ENCODE measurements at places on chromosomes 2 and 18.

- no peak for DNase-seq
Observed at GRCh38 chr2:5060956-5061355, 631.2 kb upstream of the SOX11 start.

GRCh38 chr18:56831988-56832387, 180.8 kb downstream of the WDR7 start:
- no peak for DNase-seq

- no peak for DNase-seq
Observed at GRCh38 chr18:12442946-12443345, 35.2 kb downstream of the PRELID3A start.

DNA sequence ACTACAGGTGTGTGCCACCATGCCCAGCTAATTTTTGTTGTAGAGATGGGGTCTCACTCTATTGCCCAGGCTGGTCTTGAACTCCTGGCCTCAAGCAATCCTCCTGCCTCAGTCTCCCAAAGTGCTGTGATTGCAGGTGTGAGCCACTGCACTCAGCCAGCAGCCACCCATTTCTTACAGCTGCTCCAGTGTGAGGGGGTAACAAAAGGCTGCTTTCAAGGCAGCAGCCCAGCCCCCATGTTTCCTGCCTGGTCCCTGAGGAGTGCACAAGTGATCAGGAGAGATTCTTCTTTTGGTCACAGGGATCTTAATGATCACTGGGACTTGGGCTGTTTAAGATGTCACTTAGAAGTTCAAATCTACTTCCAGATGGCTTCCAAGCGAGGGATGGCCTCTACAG, 15.2 kb upstream of the CXCR4 start:
- no peak for DNase-seq

DNA sequence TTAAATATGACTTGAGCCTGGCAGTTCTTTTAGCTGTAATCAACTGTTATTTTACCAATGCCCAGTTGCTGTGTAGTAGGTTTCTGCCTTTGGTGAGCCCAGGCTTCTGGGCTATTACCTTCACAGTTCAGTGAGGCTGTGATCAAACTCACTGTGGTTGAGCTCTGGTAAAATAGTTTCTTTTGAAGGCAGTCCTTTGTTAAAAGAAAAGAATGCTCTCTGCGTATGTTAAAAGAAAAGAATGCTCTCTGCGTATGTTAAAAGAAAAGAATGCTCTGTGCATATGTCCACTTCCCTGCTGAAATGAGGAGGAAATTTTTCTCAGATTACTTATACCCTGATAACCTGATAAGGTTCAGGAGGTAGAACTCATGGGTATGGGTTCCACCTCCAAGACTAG, 244.3 kb downstream of the RNF144A start:
- no peak for DNase-seq

DNA sequence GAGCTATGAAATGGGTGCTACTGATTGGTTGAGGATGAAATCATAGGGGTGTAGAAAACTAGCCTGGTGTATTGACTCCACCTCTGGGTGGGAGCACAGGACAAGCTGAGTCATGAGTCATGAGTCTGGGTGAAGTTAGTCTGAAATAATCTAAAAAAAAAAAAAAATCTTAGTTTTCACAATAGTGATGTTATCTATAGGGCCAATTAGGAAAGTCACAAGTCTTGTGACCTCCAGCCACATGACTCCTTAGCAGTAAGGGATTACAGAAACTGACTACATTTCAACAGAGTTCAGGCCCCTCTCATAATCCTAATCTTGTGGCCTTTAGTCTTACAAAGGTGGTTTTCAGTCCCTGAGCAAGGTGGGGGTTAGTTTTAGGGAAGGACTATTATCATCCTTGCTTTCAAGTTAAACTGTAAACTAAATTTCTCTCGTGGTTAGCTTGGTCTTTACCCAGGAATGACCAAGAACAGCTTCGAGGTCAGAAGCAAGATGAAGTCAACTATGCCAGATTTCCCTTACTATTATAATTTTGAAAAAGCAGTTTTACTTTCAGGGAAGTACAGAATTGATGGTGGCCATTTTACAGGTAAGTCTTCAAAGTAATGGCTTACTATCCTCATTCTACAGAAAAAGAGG, 338.0 kb upstream of the GYPC start:
- no peak for DNase-seq

- no peak for DNase-seq
Observed at GRCh38 chr2:28979576-28980366, 1.3 kb upstream of the TOGARAM2 start.

DNA sequence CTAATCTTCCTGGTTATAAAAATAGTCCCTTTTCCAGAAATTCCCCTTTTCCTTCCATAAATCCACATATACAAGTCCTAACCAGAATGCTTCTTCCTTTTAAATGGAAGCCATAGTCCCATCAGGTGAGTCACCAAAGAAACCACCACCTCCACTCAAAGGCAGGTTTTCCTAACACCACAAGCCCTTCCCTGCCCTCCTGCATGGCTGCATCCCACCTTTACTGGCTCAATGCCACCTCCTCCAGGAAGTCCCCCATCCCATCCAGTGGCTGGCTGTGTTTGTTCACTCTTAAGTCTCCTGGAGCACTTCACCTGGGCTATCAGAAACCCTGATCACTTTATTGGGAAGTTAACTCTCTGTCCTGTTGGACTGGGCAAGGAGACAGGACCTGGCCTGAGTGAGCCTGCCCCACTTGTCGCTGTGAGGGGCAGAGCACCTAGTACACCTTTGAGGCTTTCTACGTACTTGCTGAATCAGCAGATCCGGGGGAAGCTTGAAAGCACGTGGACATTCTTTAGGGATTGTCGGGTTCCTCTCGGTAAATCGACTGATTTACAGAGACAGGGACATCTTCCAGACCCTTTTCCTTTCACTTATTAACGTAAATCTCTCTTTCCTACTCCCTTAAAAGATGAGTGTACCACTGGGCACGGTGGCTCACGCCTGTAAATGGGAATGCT, 71.0 kb downstream of the NGEF start:
- no peak for DNase-seq

- DNase-seq: no peak
Observed at GRCh38 chr2:223971-224760, 39.7 kb downstream of the SH3YL1 start.

DNA sequence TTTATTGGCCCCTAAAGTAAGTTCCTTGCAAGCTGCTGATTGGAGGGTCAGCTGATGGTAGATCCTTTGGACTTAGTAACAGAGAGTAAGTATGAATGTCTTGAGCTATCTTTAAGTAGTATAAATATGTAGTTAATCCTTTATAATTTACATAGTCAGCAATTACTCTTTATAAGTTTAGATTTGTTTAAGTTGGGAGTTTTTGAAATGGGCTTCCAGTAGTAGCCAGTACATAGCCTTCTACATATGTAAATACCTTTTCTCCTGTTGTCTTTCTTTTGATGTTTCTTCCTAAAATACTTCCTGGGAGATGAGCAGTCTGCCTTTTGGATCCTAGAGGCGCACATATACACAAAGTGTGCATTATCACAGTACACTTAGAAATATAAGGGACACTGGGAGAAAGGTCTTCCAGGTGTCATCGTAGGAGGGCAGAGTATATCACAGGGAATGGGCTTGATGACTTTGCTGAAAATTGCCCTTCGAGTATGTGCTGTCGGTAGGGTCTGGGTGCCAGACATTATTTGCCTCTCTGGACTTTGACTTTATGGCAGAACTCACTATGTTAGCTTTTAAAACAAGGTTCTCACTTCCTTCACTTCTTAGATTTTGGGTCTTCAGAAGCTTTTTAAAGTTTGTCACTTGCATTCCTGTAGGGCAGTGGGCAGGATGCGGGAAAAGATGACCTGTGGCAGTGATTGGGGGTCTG, 21.6 kb downstream of the TTLL4 start:
- DNase-seq: no peak

DNA sequence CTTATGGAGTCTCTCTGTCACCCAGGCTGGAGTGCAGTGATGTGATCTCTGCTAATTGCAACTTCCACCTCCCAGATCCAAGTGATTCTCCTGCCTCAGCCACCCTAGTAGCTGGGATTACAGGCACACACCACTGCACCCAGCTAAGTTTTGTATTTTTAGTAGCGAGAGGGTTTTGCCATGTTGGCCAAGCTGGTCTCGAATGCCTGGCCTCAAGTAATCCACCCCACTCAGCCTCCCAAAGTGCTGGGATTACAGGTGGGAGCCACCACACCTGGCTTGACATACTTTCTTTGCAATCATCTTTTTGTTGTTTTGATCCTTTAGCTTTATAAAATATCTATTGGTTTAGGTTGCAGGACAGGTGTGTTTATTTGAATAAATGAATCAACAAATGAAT, 9.7 kb upstream of the KCNE4 start:
- DNase-seq: no peak

DNA sequence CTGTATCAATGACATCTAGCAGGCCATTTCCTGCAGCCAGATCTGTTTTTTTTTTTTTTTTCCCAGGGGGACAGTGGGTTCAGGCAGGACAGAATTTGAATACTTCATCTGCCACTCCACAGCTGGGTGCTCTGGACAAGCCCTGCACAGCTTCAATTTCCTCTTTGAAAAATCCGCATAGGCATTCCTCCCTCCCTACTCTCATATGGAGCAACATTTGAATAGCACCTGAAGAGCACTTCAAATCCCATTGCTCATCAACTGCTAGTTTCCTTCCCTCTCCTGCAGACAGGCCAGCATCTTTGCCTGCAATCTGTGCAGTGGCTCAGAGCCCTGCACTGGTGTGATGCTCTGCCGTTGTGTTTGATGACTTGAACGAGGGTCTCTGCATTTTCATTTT, 326.3 kb downstream of the TSN start:
- no peak for DNase-seq

GRCh38 chr2:32271063-32271462, 6.4 kb upstream of the NLRC4 start:
- DNase-seq: no peak

GRCh38 chr2:126883666-126884040, 15.0 kb upstream of the TEX51 start:
- DNase-seq: no peak

GRCh38 chr2:212892193-212892592, 259.2 kb downstream of the IKZF2 start:
- no peak for DNase-seq

- DNase-seq: no peak
Observed at GRCh38 chr2:129914538-129915302, 64.7 kb upstream of the RAB6C start.

DNA sequence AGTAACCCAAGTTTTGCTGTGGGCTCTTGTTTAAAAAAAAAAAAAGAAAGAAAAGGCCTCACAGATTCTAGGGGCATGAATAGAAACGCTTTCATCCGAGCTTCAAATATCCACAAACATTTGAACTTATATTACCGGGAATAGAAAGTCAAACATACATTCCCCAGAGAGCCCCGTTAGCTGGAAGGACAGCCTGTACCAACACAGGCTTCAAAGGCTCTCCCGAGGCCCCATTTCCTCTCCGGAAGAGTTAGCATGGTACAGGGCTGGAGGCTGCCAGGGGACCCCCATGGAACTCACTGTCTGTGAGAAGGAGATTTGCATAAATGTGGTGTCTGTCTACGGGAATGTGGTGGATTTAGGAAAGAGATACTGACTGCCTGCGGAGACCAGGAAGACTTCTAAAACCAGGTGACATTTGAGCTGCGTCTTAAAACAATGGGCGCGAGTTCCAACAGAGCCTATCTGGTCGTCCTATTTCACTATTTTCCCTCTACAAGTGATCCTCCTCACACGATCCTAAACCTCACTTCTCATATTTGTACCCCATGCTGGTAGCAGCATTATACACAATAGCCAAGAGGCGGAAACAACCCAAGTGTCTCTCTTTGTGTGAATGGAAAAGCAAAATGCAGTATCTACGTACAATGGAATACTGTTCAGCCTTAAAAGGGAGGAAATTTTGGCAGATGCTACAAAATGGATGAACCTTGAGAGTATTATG, 820 bp upstream of the MATN3 start:
- no peak for DNase-seq

GRCh38 chr18:79945118-79946042, 6.1 kb downstream of the SLC66A2 start:
- no peak for DNase-seq

- DNase-seq: no peak
Observed at GRCh38 chr2:72543497-72544216, 282.2 kb downstream of the EXOC6B start.

DNA sequence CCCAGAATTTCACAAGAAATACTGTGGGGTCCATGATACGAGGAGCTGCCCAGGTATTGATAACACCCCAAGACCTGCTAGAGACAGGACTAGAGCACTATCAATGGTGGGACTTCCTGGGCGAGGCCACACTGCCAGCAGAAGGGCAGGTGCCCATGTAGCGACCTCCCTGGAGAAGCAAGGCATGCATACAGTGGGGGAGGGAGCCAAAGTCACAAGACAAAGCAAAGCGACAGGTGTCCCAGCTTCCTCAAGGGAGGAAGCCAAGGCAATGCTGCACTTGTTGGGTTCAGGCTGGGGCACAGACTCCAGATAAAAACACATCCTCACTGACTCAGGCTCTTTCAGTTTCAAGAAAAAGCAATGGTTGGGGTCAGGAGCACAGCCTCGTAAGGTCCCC, 7.5 kb downstream of the CD207 start:
- no peak for DNase-seq

GRCh38 chr2:216776066-216776850, 80.9 kb upstream of the IGFBP5 start:
- no peak for DNase-seq
